ENCODE measurements at places on chromosomes 2 and 18.

DNA sequence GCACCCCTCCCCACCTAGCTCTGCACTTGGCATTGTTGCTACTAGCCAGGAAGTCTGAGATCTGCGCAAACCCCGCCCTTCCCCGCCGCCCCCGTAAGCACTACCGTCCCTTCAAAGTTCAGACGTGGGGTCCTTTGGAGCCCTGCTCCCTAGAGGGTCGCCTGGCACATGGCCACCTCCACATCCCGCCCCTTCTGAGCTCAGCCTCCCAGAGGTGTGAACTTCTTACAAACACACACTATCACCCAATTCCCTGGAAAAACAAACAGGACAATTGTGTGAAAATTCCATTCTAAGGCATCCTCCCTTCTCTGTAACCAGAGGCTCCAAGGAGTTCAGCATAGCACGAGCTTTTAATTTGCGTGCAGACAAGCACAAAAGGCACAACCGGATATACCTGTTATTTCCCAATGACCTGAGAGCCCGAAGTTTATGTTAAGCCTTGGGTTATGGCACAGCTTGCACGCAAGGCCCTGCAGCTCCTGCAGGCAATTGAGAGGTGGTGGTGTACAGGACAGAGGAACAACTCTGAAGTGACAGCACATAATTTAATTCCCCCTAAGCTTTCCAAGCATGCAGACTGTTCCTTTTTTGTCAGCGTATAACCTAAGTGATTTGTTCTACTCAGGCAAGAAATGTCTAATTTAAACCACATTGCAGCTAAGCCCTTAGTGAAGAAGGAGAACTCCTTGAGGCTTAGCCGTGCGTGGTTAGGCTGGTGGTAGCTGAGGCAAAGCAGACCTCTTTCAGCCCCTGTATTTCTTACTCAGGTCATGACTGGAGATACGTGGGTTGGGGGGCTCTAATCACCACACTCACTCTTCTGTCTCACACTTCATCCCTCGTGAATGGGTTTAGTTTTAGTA lies 20.3 kb upstream of the CYP1B1 start:
- DNase-seq = no peak

GRCh38 chr2:120661551-120661950 lies 74.1 kb upstream of the GLI2 start:
- DNase-seq = no peak

DNA sequence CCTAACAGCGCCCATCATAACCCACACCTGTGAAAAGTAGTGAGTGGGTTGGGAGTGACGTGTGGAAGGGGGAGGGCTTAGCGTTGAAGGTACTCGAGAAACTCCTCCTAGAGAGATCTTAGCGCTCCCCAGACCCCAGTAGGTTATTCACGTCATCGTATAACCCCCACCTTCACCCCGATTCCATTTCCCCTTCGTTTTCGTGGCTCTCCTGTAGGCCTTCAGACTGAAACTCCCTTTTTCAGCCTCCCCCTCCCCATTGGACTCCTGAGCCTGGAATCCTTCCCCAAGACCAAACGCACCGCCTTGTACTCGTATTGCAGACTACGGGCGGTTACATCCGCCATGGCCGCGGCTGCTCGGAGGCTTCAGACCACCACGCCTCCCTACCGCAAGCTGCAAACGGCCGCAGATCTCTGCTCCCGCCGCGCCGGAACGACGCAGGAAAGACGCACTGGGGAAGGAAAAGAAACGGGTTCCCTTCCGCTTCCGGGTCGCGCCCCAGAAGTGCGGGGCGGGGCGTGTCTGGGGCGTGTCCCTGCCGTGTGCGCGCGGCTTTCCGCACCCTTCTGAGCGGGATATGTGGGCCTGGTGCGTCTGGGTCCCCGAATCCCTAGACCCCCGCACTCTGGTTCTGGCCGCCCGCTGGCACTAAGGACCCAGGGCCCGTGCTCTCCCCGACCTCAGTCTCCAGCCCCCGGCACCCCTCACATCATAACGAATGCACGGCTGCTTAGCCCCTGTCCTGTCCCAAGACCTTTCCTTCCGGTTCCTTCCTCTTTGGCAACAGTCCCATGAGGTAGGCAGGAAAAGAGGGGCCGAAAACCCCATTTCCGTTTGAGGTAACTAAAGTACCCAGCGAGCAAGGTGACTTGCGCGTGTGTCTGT lies at the start of gene SNRNP200:
SNRNP200 (minus strand) TSS at position 456 of the 888 bp plus-strand sequence; CDS start at position 347, 109 bp downstream.
- DNase-seq = peak; percentile 93

GRCh38 chr2:151357359-151357758 lies at the start of gene TNFAIP6:
Gene TNFAIP6 (plus strand): TSS chr2:151357592. CDS start chr2:151357667, 75 bp downstream.
- DNase-seq = no peak

DNA sequence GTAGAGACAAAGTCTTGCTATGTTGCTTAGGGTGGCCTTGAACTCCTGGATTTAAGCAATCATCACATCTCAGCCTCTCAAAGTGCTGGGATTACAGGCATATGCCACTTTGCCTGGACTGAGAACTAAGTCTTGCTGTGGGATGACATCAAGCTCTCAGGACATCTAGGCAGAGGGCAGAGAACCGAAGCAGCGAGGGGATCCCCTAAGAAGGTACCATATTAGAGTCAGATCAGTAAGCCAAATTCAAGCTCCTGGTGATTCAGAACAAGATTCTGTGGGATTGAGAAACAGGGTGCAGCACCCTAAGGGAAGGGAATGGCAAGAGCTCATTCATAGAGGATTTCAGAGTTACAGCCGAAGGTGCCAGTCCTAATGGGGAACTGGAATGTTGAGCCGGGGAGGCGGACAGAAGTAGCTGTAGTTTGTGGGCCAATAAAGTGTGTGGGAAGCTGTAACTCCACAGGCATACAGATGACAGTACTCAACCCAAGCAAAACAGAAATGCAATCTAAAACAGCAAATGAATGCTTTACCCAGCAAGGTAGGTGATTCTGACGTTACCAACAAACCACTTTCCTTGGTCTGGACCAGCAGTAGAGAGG lies 30.9 kb downstream of the EPHA4 start:
- no peak for DNase-seq

- no peak for DNase-seq
Measured at GRCh38 chr2:206863196-206863595, 76.1 kb upstream of the CPO start.

GRCh38 chr2:48198371-48198770 lies 292.1 kb upstream of the FBXO11 start:
- DNase-seq = no peak

DNA sequence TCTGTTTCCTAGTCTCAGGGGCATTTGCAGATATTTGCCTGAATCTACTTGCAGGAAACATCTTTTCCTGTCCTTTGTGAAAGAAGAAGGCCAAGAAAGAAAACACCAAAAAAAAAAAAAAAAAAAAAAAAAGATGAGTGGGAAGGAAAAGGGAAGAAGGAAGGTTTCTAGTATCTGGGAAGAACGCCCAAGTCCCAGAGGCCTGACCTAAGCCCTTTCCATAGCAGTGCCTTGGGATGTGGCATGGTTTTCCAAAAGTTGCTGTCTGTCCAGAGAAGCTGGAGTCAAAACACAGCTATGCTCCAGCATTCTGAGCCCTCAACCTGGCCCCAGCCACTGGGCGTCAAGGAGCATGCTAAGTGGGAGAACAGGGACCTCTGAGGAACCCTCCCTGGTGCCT lies 123.5 kb downstream of the INHBB start:
- DNase-seq = no peak

GRCh38 chr18:44974174-44974573 lies 293.5 kb downstream of the SETBP1 start:
- no peak for DNase-seq

DNA sequence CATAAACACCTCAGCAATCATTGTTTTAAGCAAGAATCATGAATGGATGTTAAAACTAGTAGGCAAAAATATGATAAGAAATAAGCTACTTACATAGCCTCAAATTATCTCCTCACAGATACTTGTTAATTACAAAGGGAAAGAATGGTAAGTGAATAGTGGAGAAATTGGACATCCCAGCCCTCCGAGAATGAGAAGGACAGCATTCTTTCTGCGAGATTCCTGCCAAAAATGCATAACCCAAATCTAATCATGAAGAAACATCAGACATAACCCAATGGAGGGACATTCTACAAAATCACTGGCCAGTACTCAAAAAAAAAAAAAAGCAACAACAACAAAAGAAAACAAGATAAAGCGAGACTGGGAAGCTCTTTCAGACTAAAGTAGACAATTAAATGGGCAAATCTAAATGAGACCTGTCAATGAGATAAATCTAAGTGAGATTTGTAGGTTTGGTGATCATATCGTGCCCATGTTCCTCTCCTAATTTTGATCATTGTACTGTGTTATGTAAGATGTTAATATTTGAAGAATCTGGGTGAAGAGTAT lies 57.9 kb upstream of the GLI2 start:
- no peak for DNase-seq

GRCh38 chr2:147141930-147142329 lies 702.9 kb upstream of the ACVR2A start:
- DNase-seq = no peak
